ENCODE measurements at places on chromosomes 11 and 22.

GRCh38 chr11:119975561-119976152 lies 162.3 kb downstream of the TRIM29 start:
- no peak for DNase-seq

DNA sequence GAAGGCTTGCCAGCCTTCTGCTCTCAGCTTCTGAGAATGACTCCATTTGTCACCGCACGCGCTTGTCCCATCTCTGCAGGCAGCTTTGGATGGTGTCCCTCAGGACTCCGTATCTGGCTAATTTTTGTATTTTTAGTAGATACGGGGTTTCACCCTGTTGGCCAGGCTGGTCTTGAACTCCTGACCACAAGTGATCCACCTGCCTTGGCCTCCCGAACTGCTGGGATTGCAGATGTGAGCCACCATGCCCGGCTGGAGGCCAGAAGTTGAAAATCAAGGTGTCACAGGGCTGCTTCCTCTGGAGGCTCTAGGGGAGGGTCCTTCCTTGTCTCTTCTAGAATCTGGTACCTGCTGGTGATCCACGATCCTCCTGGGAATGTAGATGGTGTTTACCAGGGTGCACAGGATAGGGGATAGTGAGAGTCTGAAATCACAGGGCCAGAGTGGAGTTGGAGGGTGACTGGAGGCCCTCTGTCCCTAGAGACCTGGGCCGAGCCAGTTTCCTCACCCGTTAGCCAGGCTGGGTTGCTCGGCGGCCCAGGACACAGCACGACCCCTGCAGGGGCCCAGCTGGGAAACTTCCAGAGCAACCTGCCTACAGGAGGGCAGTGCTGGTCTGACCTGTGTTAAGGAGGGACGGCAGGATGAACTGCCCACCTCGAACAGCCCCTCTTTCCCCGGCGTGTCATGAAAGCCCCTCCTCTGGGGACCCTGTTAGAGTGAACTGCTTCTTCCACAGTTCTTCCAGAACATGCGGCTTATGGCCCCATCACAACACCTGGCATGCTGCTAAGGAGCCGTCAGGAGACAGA lies 48.9 kb upstream of the SHANK2 start:
- DNase-seq: no peak

DNA sequence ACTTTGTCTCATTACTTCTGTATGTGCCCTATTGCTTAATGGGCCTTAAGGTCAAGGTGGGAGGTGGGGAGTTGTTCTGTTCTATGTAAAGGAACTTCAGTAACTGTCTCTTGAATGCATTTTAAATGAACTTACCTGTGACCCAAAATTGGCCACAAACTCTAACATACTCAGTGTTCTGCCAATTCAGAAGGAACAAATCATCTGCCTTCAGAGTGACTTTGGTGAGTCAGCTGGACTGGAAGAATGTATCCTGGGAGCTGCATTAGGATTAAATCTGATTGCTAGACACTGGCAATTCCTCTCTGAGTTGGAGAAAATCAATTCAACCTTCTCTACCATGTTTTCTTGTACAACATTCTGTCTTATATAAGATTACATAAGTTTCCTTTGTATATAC lies 1104.8 kb downstream of the DLG2 start:
- no peak for DNase-seq

DNA sequence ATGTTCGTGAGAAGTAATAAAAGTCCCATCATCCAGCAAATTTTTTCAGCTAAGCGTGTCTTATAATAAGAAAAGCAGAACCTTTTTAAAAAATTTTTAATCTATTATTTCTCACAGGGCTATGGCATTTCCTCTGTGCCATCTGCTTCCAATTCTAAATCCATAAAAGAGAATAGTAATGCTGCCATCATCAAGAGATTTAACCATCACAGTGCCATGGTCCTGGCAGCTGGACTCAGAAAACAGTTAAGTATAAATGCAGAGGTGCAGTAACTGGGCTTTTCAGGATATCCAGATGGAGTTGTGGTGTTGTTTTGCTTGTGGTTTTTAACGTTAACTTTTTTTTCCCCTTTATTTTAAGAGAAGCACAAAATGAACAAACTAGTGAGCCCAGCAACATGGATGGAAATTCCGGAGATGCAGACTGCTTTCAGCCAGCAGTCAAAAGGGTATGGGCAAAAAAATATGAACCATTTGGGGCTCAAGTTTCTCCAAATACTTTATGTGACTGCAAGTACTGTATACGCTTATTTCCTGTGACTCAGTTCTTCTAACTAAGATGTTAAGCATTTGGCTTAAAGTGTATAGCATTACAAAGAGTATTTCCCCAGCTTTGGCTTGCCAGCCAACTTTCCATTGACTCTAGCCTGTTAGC lies 25.2 kb downstream of the GTF2H1 start:
- no peak for DNase-seq

DNA sequence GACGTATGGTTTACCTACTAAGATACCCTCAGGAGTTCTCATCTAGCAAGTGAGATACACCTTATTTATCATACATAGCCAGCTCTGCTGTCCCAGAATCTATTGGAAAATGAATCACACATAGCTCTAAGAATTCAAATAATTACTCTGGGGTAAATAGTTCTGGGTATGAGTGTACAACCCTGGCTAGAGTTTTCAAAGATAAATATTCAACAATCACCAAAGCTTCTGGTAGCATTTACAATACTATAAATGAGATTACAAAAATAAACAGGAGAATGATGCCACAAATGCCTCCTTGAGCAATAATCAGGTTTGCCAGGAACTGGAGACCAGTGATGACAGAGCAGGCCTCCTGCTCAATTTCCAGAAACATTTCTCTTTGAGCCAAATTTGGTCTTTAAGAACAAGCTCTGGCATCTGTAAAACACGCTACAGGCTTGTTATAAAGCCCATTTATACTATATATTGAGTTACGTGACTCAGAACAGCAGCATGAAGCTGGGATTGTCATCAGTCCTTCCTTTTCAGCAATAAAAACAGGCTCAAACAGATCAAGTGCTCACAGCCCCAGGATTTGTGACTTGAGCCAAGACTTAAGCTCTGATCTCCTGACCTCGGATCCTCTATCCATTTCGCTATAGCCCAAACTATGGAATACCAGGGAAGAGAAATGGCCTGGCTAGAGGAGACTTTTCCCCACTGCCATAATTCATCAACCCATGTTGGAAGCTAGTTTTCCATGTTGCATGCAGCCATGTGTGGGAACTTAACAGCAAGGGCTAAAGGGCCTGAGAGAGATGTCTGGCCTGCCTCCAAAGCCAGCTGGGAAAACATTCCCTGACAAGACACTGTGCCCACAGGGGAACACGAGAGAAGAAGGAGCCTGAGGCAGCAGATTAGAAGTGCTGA lies 19.7 kb downstream of the RAB30 start:
- no peak for DNase-seq

DNA sequence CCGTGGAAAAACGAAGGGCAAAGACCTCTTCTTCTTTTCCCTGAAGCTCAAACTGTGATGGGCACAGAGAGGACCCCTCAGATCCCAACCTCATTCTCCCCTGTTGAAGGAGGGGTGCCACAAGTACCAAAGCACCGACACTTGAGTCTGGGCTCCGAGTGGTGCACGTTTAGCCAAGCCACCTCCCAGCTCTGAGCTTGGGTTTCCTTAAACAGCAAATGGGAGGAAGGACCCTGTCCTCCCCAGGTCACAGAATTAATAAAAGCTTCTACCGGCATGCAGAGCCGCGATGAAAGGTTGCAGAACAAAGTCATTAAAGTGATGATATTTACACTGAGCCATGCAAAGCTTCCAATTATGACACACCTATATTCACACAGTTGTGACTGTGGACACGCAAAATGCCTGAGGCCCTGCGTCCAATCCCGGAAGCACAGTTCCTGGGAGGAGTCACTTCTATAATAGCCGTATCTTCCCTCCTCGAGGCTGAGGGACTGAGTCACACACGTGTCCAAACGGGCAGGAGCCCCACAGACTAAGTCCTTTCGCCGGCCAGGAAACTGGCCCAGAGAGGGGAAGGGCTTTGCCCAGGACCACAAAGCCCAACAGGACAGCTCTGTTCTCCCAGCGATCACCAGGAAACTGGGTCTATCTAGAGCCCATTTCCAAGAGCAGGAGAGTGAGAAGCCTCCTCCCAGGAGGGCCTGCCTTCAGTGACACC lies 922 bp upstream of the CSNK1E start:
- no peak for DNase-seq

DNA sequence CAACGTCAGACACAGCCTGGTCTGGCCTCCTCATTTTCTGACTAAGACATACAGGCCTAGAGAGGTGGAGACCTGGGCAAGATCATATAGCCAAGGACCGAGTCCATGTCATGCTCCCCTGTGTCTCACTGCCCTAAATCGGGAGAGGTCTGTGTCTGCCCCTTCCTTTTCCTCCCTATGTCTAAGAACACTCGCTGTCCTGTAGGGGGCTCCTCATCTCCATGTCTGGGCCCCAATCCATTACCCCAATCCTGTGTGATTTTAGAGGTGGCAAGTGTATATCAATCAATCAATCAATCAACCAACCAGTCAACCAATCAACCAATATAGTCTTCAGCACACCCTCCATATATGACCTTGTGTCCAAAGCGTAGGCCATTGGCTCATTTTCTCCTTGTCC lies 125.7 kb downstream of the KIRREL3 start:
- DNase-seq: no peak

DNA sequence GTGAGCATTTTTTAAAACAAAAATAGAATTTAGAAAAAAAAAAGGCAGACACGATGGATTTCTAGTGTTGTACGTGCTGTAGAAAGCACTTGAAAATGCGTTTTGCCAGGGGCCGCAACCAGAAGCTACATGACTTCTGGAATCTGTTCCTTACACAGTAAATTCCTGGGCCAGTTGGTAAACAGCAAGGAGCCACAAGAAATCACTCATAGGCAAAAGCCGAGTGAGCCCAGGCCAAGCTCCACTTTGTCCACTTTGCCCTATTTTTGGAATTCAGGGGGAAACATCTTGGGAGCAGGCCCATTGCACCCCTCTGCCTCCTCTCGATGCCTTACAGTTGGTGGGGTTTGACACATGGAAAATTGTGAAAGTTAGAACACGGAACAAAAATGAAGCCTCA lies 4.1 kb upstream of the CELSR1 start:
- DNase-seq: no peak

DNA sequence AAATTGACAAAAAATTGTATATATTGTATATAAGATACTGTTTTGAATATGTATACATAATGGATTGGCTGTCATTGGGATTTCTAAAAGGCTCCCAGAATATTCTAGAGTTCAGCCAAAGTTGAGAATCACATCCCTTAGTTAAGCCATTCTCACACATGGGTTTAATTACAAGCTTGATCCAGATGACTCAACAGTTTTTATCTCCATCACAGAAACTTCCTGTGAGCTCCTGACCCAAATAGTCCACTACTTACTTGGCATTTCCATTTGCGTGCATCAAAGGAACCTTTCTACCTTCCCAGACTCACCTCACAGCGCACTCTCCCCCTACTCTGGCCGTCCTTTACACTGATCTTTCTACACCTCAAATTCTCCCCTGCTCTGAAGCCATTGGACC lies 184.8 kb upstream of the ARHGAP20 start:
- DNase-seq: no peak

DNA sequence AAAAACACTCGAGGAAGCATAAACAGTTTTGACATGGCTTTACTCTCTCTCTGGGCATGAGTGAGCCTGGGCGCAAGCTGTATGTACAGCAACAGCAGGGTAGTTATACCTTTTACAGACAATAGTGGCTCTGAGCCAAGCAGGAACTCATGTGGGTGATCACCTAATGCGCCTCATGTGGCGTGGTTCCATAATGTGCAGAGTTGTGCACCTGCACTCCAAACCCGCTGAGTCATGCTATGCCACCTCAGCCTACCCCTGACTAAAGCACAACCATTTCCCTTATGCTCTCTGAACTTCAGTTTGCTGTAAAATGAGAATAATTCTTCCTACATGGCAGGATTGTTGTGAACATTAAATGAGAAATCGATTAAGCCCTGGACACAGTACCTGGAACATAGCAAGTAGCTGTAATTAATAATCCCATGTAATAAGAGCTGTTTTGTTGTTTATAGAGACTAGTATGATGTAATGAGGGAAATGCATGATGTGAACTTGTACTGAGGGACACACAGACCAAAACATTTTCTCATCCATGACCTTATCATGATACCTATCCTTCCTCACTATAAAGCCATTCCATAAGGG lies 71.6 kb downstream of the CCDC34 start:
- DNase-seq: no peak

Data from NCI-H1105 treated with DMSO at 0.1 percent for 48 hours (cell line).